Activated CD4-positive, alpha-beta memory T cell treated with anti-CD3 and anti-CD28 coated beads, Interleukin-2, amount 10 ng/mL, durations not matched to agents 7 days and 5 days (primary cell): ENCODE measurements at places on chromosomes 12 and 14.

- peak; percentile 7 for DNase-seq
Observed at GRCh38 chr14:99123208-99123870, 148.7 kb downstream of the BCL11B start.

- no peak for DNase-seq
Observed at GRCh38 chr12:26599096-26599695, 233.8 kb downstream of the ITPR2 start.

DNA sequence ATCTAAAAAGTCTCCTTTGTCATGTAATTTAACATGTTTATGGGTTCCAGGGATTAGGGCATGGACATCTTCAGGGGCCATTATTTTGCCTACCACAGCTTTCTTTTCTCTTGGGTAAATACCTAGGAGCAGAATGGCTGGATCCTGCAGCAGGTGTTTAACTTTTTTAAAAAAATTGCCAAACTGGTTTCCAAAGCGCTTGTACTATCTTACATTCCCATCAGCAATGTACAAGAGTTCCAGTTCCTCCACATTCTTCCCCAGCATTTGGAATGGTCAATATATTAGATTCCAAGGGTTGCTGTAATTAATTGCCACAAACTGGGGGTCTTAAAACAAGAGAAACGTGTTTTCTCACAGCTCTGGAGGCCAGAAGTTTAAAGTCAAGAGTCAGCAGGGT lies 27.7 kb upstream of the MYL2 start:
- DNase-seq, result no peak

DNA sequence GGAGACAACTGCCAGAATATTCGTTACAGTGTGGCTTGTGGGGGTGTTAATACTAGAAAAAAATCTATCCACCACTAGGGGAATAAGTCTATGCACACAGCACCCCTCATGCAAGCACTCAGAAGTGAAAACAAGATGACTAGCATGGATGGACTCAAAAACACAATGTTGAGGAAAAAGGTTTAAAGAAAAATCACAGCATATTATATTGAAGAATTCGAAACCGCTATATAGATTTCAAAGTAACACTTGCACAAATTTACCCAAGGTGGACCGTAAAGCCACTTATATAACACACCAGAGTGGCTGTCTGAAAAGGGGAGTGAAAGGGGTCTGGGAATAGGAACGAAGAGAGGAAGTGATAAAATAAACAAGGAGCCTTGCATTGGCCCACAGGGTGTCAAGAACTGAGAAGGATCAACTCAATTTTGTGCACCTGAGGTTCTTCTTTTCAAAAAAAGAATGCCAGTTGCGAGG lies 544 bp downstream of the ABCD4 start:
- peak; percentile 24 for DNase-seq

- DNase-seq, result no peak
Observed at GRCh38 chr12:32171211-32171610, 64.6 kb downstream of the BICD1 start.

DNA sequence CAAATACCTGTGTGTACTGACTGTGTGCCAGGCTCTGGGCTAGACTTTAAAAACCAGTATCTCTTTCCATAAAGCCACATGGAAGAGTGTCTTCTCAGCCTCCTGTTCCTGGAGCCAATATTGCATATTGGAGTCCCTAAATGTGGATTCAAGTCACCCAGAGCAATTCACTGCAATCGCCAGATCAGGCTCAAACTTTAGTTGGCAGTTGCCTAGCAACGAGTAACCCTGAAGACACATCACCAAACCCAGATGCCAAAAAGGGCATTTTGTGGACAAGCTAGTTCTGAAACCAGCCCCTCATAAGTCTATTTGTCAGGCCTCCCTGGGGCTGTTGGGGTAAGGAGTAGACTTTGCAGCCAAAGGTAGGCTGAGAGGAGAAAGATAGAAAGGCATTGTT lies 13.7 kb downstream of the DPF3 start:
- DNase-seq, result no peak

DNA sequence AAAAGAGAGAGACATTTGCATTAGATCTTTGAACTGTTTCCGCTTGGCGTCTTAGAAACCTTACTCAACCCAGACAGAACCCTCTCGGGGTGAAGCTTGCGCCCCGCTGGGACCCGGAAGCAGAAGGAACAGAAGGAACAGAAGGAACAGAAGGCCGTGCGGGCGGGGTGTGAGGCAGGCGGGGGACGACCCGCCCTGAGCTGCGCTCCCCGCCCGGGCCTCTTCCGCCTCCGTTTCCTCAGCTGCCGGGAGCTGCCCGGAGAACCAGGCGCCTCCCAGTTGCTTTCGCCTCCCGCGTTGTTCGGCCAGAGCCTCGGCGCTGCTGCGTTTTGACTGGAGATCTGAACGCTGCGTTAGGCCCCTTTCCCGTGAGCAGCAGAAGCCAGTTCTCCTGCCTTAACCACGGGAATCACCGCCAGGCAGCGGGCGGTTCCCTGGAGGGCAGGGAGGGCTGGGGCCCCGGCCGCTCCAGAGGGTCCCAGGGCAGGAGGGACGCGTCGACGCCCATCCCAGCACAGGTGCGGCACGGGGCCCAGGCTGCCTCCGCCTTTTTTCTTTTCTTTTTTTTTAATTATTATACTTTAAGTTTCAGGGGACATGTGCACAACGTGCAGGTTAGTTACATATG lies 19.3 kb upstream of the MMP17 start:
- peak; percentile 63 for DNase-seq

- no peak for DNase-seq
Observed at GRCh38 chr14:58607952-58608317, 29.8 kb upstream of the DACT1 start.

- DNase-seq, result no peak
Observed at GRCh38 chr14:43087666-43088065, 1419.4 kb downstream of the FSCB start.

DNA sequence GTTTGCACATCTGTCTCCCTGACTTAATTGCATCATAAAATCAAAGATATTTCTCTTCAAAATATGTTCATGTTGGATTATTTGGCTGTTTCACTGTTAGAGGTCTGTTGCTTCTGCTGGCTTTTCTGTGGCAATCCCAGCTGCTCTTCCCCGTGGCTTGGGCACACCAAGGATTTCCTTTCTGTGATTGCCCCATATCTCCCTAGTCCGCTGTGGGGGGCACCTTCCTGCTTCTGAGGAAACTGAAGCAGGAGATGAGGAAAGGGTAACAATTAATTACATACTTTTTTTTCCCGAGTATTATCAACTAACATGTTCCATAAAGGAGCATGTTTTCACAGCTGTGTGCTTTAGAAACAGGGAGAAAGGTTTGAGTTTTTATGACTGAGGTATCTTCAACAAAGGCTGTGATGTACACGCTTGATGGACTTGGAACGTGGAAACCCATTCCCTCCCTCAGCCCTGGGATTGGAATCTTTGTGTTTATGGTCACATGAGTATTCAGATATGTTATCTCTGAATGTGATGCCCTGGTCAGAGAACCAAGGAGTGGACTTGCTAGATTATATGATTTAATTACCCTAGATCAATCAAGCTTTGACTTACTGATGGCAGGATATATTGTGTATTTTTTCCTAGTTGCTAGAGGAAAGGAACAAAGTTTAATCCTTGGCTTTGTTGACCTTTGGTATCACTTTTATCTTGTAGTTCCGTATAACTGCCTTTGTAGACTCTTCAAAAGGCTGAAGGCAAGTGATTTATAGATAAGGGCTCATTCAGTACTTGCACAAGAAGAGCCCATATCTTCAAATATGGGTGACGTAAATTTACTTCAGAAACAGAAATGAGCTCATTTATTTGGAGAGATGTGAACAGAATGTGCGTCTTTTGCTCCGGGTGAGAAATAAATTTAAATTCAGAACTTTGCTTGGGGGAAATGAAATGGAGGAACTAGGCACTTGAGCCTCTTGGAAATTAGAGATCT lies 46.7 kb downstream of the BORCS5 start:
- DNase-seq, result no peak

DNA sequence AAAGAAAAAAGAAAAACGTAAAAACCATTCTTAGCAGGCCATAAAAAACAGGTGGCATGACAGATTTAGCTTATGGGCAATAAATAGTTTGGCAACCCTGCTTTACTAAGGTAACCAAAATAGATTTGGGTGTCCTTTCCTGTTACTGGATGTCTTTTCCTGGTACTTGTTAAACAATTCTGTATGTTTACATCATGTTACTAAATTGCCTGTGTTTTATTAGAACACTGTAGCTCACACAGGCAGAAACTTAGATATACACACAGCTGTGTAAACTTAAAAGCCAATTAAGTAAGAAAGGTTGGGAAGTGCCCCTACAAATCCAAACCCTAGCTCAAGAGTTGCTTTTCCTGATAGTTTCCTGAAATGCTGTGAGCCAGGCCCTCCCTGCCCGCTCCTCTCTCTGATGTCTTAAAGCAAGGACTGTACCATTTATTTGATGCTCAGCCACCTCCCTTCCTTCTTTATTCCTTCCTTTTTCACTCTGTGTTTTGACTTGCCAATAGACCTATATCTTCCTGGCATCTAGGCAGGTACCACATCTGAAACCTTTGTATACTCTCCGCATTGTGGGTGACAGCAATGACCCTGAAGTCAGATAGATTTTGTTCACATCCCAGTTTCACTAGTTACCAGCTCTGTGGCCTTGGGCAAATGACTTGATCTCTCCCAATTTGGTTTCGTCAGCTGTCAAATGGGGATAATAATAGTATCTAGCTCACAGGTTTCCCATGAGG lies 3.7 kb upstream of the CAMKK2 start:
- no peak for DNase-seq

DNA sequence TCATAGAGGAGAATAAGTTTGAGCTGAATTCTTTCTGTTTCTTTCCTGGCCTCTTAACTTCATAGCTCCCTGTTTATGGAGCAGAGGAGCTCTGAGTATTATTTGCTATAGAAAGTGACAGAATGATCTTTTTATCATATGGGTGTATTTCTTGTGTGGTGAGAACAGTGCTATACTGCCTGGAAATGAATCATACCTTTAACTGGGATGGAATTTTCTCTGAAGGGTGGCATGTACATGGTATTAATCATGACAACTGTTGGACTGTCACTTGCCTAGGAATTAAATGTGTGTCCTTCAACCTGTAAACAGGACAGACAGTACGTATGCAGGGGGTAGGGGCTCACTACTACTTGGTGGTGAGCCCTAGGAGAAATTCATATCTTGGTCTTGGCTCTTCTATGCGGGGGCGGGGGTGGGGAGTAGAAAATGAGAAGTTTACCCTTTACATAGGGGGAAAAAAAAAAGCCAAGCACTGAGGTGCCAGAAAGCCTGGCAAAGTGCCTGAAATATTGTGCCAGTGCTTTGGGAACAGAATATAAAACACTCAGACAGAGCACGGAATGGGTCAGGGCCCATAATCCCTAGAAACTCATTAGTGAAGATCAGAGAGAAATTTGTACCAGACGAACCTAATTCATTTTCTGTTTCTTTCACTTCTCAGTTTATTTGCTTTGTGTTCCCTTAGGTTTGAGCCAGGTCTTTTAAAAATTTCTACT lies 33.8 kb downstream of the ARMH4 start:
- DNase-seq, result no peak

DNA sequence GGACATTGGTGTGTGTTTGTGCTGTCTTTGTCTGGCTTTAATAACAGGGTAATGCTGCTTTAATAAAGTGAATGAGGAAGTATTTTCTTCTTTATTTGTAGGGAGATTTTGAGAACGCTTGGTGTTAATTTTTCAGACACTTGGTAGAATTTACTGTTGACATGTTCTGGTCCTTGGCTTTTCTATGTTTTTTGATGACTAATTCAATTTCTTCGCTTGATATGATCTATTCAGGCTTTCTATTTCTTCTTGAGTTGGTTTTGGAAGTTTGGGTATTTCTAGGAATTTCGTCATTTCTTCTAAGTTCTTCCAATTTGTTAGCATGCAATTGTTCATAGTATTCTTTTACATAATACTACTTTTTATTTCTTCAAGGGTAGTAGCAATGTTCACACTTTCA lies 167.8 kb downstream of the TTC6 start:
- DNase-seq, result no peak

GRCh38 chr12:108638997-108639822 lies 5.5 kb upstream of the SELPLG start:
- DNase-seq, result no peak

DNA sequence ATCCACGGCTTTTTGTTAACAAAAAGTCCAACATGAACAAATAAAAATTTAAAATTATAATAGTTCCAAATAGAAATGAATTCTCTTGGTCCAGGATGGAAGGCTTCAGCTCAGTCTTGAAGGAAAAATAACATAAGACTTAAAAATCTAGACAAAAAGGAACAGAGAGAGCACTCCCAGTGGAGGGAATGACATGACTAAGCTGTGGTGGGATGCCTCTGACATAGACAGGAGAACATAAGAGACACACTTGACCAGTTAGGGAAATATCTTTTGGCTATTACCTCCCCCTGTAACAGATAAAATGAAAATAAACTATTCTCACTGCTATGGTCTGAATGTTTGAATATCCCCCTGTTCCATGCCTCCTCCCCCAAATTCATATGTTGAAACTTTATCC lies 106.8 kb downstream of the BBS10 start:
- DNase-seq, result no peak

- no peak for DNase-seq
Observed at GRCh38 chr14:23629832-23630396, 6.2 kb upstream of the DHRS2 start.

DNA sequence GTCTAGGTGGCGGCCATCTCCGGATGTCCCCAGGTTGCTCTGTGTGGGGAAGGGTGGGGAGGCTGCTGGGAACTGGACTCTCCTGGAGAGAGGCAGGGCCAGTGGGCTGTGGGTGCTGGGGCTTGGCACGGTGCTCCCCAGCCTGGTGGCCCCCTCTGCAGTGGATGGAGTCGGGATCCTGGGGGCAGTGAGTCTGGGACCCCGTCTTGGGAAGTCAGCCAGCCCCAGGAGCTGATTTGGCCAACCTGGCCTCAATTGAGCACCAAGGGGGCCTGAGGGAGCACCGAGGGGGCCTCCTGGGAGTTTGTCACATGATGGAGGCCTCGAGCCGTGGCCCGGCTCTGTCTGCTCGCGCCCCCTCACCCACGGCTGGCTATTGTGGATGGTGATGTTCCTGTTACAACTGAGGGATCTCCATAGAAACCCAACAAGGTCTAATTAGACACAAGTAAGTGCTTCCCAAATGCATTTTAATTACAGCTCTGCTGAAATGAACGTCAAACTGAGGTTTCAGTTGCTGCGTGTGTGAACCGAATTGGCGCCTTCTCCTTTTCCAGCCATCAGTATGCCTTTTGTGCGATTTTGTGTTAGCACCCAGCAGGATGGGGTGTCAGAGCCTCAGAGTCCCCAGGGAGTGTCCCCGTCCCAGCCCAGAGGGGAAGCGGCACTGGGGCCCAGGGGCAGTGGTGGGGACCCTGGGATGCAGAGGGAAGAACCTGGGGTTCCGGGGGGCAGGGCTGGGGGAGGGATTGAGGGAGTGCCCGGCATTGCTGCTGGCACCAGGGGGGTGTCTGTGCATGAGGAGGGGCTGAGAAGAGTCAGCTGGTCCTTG lies 71.8 kb downstream of the KIF26A start:
- DNase-seq, result no peak

- DNase-seq, result no peak
Observed at GRCh38 chr14:94020267-94020666, 5.9 kb upstream of the OTUB2 start.

- no peak for DNase-seq
Observed at GRCh38 chr12:87656311-87656710, 372.9 kb downstream of the C12orf50 start.

- DNase-seq, result no peak
Observed at GRCh38 chr14:35337269-35338255, 45.4 kb downstream of the PSMA6 start.

GRCh38 chr12:68823696-68824095 lies 15.7 kb downstream of the MDM2 start:
- DNase-seq, result no peak

- no peak for DNase-seq
Observed at GRCh38 chr14:20516921-20517320, 11.6 kb downstream of the RNASE10 start.

GRCh38 chr14:81849714-81850113 lies 316.1 kb upstream of the SEL1L start:
- DNase-seq, result no peak

- DNase-seq, result no peak
Observed at GRCh38 chr12:50006754-50007442, 18.4 kb downstream of the RACGAP1 start.
